Pancreas (tissue), 10 donors: ENCODE measurements at places on chromosomes 5 and 9. TPM values are rescaled to one million over a fixed set of nuclear protein-coding genes. Genes with fewer than 3 reads are reported as not detected.

DNA sequence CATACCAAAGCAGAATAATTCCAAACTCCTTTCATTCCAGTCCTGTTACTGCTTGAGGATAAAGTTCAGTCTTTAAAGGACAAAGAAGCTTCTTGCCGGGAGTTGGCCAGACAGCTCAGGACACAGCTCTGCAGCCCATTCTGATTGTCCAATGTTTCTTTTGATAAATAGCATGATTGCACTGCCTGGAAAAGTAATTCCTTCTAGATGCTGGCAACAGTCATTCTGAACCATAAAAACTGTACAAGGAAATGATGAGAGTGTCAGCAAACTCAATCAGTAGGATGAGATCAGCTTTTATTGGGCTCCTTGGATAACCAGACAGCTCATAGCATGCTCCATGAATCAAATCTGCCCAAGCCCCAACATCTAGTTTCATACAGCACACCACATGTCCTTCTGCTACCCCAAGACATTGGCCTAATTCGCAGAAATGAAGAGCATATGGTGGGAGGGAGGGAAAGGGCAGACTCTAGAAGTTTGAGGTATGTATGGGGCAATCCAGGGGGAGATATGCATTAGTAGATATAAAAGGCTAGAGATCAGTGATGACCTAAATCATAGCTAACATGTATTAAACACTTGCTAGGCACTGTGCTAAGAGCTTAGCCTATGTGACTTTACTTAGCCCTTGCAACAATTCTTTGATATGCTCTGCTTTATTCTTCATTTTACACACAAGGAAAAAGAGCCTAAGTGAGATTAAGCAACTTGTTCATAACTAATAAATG, 219.9 kb upstream of the NREP start:
- no peak for DNase-seq

DDX4 gene
- total RNA-seq, result 0.56 TPM

- DNase-seq, result no peak
Measured at GRCh38 chr5:9834871-9835770, 205.0 kb upstream of the TAS2R1 start.

DNA sequence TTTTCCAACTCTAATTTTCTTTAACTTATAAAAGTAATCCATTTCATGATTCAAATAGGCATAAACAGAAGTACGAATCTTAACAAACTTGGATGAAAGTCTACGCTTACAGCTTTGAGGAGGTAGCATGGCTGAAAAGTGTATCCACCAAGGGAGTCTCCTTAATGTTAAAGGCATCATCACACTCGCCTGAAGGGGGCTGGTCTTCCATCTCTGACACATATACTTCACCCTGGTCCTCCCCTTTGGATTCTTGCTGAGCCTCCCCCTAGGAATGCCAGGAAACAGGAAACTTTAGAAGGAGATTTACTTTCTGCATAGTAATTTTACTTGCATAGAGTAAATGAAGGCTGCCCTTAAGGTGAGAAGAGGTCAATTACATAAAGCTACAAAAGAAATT, 10.3 kb upstream of the NME5 start:
- DNase-seq, result no peak

ANGPTL2 gene
- 1.4 TPM for total RNA-seq

DNA sequence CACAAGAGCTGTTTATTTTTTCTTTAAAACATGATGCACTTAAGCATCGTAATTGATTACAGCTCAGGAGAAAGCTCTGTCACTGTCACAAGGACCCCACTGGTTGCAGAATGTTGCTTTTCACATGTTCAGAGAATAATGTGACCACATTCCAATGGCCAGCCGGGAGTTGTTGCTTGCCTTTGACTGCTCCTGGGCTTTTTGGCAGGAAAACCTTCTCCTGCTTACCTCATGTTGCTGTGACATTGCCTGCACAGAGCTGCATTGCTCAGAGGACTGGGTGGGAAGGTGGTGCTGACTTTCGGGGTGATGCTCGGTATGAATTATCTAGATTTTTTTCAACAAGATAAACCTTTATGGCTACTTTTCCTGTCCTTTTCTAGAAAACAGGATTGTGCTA, 88.2 kb downstream of the PALM2AKAP2 start:
- no peak for DNase-seq

FSTL4 gene
- 1.1 TPM for total RNA-seq

DNA sequence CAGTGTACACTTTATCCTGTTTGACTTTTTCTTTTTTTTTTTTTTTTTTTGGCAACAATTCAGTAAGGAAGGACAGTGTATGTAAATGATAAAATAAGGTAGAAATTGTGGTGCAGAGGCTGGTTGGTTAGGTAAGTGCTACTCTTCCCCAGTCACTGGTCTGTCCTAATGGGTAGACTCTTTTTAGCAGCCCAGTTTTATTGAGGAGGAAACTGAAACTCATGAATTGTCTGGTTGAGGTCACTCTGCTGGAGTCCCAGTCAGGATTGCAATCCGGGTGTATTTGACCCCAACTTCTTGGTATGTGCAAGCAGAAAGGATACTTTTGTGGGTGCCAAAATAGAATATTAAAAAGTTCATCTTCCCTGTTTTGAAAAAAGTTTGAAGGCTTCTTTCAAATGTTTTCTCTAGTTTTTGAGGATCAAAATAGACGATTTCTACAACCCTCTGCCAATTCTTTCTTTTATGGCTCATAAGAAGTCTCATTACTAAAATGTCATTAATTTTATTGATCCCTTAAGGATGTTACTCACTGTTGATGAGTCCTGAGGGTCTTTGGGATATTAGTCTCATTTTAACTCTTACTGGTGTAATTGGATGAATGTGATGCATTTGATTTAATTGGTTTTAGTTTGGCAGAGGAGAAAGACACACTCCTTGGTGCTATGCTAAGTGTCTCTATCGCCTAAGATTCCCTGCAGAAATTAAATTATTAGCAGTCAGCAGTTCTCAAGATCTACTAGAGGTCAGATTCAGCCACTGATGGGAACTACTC, 171.9 kb downstream of the KDM4C start:
- no peak for DNase-seq

- DNase-seq, result no peak
Measured at GRCh38 chr5:163569284-163569683, 63.9 kb downstream of the MAT2B start.

FREM1 gene
- total RNA-seq, result 6.9 TPM

GRCh38 chr5:1281038-1281882, 13.6 kb downstream of the TERT start:
- no peak for DNase-seq

DNA sequence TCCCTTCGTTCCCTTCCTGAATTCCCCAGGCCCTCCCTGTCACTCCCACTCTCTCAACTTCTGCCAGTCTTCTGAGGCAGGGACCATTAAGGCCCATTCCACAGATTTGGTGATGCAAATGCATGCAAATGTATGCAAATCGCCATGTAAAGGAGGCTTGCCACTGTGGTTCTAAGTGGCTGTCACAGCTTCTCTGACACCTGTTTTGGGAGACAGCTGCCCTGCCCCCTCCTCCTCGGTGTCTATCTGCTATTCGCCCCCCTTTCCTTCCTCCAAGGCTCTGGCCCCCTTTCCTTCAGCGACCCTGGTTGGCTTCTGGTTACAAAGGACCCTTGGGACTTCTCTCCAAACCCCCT, 10.5 kb upstream of the ARAP3 start:
- no peak for DNase-seq

GRCh38 chr5:173050791-173051190, 5.4 kb upstream of the CREBRF start:
- DNase-seq, result no peak

- DNase-seq, result no peak
Measured at GRCh38 chr5:178487911-178488600, 102.1 kb downstream of the COL23A1 start.

FKTN gene
- 5.8 TPM for total RNA-seq

DNA sequence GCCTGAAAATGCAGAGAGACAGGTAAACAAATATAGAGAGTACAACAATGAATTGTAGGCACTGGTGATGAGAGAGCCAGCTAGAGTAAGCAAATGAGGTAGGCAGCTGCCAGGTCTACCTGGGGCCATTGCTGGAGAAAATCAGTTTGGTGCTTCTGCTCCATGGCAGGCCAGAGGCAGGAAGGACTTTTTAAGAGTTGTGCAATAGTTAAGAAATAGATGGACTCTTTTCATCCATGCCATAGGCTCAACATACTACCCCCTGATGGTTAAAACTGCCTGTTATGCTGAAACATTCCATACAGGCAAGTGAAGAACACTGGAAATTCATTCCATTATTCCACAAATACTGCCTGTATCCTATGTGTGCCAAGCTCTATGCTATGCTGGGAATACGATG, 86.5 kb upstream of the CCDC112 start:
- DNase-seq, result no peak

DNA sequence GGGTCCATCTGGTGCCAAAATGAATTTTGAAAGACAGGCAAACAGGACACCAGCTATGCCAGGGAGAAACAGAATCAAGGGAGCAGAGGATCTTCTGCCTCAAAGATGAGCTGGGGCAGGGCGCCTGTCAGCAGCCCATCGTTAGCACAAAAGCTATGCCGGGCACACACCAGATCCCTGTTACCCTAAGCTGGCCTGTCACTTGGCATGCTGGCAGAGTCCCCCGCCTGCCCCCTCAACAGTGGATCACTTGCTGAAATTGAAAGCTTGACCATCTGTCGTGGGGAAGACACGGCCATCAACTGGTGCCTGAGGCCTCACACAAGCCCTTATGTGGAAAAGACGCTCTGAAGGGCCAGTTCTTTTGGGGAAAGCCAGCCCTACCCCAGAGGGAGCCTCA, 256.4 kb downstream of the EBF1 start:
- DNase-seq, result no peak

GRCh38 chr5:167984951-167985350, 306.5 kb upstream of the WWC1 start:
- DNase-seq, result no peak

DNA sequence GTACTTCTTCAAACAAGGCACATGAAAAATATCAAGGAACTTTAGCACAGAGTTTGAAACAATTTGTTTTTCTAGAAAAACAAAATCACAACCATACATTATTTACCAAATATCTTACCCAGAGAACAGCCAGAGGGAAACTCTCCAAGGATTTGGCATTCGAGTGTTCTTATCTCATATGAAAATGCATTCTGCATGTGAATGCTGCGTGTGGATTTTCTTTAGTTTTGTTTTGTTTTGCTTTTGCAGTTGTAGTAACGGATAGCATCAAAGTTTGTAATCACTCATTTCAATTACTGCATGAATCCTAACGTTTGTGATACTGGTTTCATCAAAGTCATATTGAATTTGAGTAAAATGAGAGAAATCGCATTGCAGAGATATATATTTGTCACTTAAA, 28.0 kb downstream of the ADAMTSL1 start:
- DNase-seq, result no peak

GRIN3A gene
- 0.03 TPM for total RNA-seq

GRCh38 chr5:124902097-124902821, 155.8 kb upstream of the ZNF608 start:
- no peak for DNase-seq

DNA sequence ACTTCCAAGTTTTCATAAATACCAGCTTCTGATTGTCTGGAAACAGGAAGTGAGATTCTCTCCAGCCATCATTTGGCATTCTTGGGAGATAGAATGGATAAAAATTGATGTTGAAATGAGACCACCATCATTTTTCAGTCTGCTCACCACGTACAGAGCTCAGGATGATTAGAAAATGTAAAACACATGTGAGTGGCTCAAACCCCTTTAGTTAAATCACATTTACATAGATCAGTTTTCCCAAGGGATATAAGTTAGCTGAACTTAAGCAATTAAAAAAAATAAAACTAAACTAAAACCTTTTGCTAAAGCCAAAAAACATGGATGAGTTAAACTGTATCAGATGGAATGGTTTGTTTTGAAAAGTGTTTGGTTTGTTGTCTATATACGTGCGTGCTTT, 37.1 kb upstream of the GDNF start:
- no peak for DNase-seq

SPATA9 gene
- total RNA-seq, result 0.12 TPM

CDX1 gene
- not detected for total RNA-seq

F2RL1 gene
- 17.6 TPM for total RNA-seq

GRCh38 chr5:35924122-35924949, 14.1 kb downstream of the CAPSL start:
- DNase-seq, result no peak

GRCh38 chr5:133122711-133123110, 70.9 kb downstream of the HSPA4 start:
- no peak for DNase-seq

DNA sequence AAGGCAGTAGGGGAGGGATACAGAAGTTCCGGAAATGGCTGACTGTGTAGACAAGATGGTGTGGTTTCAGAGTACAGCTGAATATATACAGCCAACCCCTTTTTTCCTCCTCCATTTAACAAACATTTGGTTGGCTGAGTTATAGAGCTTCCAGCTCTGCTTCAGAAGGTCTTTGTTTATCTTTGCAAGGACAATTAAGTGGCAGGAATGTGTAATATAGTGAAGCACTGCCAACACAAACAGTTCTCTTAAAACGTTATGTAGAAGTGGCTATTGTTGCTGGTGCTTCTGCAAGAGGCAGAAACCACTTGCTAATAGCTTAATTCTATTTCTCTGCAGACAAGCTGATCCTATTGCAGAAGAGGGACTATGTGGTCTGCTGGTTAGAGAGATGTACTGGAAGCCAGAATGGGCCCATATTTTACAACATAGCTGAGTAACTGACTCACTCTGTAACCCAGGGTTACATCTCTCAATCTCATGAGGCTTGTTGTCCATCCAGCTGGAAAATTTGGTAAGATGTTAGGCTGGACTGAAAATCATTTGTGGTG, 62.7 kb upstream of the OSMR start:
- DNase-seq, result no peak

CDC14B gene
- total RNA-seq, result 12.2 TPM
